ENCODE measurements at places on chromosomes 11 and 22. TPM values are rescaled to one million over a fixed set of nuclear protein-coding genes. Genes with fewer than 3 reads are reported as not detected.

The KCNJ1 gene
- not detected for total RNA-seq

GRCh38 chr11:110374921-110375320 lies 54.8 kb upstream of the FDX1 start:
- no peak for DNase-seq

GRCh38 chr22:20530368-20531153 lies 23.2 kb downstream of the MED15 start:
- peak; percentile 86 for DNase-seq

- DNase-seq, result no peak
These were observed 41.2 kb downstream of the NTM start for GRCh38 chr11:131411636-131412035.

The OMP gene
- not detected for total RNA-seq

The MTA2 gene
- total RNA-seq, result 149 TPM

- no peak for DNase-seq
These were observed 33.5 kb upstream of the GNAZ start for GRCh38 chr22:23036684-23037428.

DNA sequence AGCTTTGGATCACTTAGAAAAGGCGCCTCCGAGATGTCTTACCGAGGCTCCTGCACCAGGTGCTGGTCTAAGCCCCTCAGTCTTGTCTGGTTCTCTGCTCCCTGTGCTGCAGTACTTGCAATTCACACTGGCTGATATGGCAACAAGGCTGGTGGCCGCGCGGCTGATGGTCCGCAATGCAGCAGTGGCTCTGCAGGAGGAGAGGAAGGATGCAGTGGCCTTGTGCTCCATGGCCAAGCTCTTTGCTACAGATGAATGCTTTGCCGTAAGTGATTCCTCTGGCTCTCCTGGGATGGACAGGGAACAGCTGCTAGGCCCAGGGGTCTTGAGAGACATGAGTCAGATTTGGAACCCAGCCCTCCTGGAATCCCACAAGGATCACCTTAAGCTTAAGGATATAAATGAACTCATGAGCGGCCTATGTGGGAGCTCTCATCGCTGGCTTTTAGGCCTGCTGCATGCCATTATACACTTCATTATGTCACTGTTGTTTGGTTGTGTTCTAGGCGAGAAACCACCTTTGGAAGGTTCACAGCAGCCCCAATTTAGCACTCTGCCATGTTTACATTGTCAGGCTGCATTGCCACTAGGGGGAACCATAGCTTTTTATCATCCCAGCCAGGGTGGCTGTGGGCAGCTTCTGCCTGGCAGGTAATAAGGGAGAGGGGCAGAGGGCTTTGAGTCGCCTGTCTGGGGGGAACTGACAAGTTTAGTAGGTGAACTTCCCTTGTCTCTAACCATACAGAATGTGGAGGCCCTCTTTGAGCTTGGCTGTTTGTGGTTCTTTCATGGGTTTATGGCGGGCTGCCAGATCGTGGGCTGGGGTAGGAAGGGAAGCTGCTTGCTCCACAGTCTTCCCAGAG lies 8.5 kb downstream of the ACAD8 start:
- peak; percentile 91 for DNase-seq

The OR51E1 gene
- not detected for total RNA-seq

The PRRG4 gene
- 1.3 TPM for total RNA-seq

DNA sequence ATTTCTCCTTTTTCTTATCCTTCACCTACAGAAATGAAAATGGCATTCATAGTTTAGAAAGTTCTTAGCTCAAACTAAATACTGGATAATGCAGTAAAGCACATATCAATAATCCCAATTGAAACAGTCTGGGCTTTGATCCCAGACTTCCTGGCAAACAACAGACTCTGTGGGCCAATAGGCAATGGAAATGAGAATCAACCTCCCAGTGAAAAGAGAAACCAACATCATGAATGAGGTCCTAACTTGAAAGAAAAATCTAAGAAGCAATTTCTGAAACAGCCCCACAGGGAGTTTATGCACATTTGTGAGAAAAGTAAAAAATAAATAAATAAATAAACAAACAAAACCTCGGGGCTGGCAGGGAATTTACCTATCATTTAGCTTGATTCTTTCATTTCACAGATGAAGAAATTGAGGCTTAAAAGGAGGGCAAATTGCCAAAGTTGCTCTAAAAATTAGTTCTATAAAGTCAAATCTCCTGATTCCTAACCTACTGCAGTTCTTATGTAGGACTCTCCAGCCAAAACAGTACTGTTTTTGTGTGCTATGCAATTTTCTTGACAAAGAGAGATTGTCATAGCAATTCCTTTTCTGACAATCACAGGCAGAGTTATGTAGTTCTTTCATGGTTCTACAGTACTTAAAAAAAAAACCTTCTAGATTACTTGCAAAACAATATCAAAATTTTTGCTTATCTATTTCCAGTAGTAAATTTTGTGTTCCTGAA lies 265.8 kb downstream of the GRM5 start:
- no peak for DNase-seq

The HTR3B gene
- total RNA-seq, result not detected

The CHST1 gene
- 5.8 TPM for total RNA-seq

- no peak for DNase-seq
These were observed 35.6 kb downstream of the FBLN1 start for GRCh38 chr22:45538281-45538680.

- DNase-seq, result no peak
These were observed 47.2 kb downstream of the EIF3M start for GRCh38 chr11:32630844-32631243.

GRCh38 chr22:45212992-45213751 lies 27.5 kb downstream of the KIAA0930 start:
- peak; percentile 46 for DNase-seq

DNA sequence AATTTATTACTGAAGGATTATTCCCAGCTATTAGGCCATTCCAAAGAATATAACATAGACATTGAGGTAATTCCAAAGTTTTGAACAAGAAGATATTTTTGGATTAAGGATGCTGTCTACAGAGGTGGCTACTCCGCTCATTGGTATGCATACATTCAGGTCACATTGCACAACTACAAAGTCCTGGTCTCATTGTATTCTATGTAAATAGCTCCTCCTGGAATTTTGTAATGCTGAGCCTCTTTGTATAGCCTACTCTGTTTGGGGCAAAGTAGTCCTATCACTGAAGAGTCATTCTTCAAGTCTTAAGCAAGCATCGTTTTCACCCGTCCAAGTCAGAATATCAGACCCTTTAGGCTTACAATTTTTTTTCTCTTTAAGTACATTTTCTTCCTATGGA lies 142.4 kb downstream of the KIF18A start:
- no peak for DNase-seq

DNA sequence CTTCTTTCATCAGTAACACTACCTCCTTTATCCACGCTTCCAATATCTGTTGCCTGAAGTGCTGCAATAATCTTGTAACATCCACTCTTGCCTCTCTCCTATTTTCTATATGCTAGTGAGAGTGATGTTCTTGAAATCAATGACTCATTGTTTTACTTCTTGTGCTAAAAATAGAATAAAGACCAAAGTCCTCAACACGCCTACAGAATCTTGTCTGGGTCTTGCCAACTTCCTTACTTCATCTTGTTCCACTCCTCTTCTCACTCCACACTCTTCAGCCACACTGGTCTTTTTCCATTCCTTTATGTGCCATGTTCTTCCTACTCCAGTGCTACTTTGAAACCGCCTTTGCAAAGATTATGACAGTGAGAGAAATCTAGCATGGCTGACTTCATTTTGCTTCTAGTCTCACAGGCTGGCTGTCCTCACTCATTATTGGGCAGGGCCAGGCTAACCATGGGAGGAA lies 136.4 kb downstream of the CCDC81 start:
- DNase-seq, result peak; percentile 57

The LIN7C gene
- total RNA-seq, result 44.8 TPM

- DNase-seq, result no peak
These were observed 337.9 kb downstream of the LRRC4C start for GRCh38 chr11:41121600-41121999.

- peak; percentile 36 for DNase-seq
These were observed 14.0 kb upstream of the NRIP3 start for GRCh38 chr11:9017773-9018172.

DNA sequence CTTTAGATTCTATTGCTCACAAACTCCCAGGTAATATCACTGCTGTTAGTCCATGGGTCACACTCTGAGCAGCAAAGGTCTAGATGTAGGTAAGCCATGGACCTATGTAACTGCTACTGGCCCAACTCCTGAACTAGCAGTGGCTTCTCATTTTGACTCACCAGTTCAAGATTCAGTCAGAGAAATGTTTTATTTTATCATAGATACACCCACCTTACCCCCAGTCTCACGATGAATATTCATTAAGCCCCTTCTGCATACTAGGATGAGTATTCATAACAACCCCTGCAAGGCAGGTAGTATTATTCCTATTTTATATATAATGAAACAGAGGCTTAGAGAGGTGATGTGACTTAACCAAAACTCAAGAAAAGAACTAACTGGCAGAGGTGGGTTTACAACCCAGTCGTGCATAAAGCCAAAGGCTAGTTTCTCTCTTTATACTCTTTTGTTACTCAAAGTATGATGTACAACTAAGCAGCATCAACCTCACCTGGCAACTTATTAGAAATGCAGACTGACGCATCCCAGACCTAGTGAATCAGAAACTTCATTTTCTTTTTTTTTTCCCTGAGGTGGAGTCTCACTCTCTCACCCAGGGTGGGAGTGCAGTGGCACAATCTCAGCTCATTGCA lies 957.6 kb upstream of the CCDC90B start:
- no peak for DNase-seq

GRCh38 chr11:36976741-36977140 lies 378.7 kb upstream of the RAG2 start:
- DNase-seq, result no peak

DNA sequence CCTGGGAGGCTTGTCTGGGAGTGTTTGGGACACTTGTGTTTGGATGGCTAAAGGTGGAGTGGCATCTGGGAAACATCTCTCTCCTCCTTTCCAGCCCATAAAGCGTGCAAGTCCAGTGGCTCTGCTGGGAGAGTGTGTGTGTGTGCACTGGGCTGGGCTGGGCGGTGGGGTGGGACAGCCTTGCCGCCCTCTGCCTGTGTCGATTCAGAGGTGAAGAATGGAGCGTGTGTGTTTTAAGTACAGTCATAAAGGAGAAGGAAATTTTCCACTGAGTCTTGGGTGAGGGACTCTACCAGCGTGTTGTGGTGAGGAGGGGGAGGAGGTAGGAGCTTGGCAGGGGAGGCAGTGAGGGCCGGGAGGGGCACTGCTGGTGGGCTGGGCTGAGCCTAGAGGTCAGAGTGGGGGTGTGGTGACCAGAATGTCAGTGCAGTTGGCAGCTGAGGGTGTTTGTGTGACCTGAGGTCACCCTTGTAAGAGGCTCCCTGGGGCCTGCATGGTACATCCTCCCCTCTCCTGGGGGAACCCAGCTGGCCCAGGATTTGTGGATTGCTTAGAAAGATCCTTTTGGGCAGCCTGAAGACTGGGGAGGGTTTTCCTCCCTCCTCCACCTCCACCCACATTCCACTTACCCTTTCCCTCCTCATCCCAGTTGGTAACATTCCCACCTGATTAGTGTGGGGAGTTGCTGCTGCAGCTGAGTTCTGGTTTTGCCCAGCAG lies 1.7 kb downstream of the TIMP3 start:
- peak; percentile 27 for DNase-seq

The KDM4E gene
- total RNA-seq, result not detected

DNA sequence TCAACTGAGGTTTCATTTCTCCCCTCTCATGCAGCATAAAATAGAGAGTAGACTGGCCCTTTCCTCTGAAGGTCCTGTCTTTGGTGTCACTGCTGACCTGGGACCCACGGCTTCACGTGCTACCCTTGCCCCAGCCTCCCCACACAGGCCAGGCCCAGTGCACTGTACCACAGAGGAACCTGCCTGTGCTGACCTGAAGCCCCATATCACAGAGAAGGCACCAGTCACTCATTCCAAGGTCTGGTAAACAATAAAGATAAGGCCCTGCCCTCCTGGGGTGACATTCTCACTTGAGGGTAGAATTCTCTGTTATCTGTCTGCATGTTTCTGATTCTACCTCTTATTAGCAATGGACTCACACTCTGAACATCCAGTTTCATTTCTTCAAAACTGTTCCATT lies 51.3 kb downstream of the RPL27A start:
- no peak for DNase-seq

The PHLDA2 gene
- total RNA-seq, result 12.5 TPM

DNA sequence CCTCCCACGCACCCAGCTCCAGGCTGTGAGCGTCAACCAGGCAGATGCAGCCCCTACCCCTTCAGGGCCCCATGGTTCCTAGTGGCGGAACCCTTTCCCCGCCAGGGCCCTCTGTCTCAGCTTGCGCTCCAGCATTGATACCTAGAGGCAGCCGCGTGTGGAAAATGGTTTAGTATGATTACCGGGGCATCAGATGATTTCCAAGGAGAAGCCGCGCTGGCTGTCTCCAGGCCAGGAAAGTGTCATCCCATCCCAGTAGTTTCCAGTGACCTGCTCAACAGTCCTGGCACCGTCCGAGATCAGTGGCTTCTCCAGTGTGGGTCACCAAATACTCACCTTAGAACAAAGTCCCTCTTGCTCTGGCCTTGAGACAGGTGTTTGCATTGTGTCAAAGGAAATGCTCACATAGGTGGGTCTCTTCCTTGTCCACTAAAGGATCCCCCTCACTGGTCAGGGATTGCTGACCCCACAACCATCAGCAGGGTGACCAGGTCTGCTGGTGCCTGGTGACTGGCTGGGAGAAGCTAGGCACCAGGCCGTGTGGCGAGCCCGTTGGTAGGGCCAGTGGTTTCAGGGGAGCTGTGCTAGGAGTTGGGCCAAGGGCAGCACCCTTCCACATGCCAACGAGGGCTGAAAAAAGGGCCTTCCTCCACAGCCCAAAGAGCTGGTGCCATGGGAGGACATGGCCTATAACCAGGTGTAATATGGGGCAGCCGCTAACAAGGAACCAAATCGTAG lies 109.4 kb downstream of the MORC2 start:
- no peak for DNase-seq

- no peak for DNase-seq
These were observed 13.6 kb downstream of the SEPTIN3 start for GRCh38 chr22:41982865-41983264.

The OR8H2 gene
- not detected for total RNA-seq

- DNase-seq, result peak; percentile 46
These were observed 335 bp downstream of the TMEM138 start for GRCh38 chr11:61362542-61362875.

DNA sequence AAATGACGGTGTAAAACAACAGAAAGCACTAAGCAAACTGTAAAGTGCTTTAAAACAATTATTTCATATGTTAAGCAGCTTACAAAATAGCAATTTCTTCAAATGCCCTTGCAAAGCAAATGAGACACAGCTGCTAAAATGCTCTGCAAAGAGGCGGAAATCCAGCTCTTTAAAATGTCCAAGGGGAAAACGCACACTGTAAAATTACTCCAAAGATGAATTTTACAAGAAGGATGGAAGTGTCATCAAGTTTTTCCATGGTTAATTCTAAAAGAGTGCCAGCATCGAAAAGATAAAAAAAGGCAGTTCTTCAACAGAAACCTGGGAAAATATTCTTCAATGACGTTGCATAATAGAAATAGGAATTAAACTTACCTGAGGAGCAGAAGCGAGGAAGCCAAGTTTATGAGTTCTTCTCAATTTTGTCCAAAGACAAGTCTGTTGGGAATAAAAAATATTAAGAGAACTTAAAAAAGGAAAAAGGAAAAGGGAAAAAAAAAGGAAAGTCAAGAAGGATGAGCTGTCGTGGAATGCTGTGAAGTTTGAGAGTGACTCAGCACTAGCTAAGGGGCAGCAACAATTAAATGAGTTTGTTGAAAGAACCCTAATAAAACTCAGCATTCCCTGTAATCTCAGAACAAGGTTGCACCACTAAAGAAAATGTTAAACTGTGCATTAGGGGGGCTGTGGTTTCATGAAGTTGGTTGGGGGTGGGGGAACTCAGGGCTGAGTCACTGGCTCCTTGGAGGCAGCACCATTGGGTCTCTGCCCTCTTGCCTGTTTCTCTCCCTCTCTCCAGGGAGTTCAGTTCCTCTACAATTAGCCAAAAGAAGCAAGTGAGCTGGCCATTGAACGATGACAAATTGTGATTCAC lies 64.2 kb upstream of the BLID start:
- peak; percentile 99 for DNase-seq

All from LHCN-M2 (cell line).